Activated naive CD4-positive, alpha-beta T cell treated with anti-CD3 and anti-CD28 coated beads for 36 hours (primary cell): ENCODE measurements at places on chromosomes 2 and 18. TPM values are rescaled to one million over a fixed set of nuclear protein-coding genes. Genes with fewer than 3 reads are reported as not detected.

SPP2 gene
- not detected for total RNA-seq

KCTD1 gene
- 1.9 TPM for total RNA-seq

OSBPL1A gene
- 2.4 TPM for total RNA-seq

GRCh38 chr2:96144481-96145035 is 682 bp downstream of the DUSP2 start:
- DNase-seq, result peak; percentile 49

GRCh38 chr2:118670838-118671237 is 176.6 kb downstream of the EN1 start:
- no peak for DNase-seq

GRCh38 chr2:145569108-145569507 is 1049.2 kb upstream of the ZEB2 start:
- DNase-seq, result no peak

DNA sequence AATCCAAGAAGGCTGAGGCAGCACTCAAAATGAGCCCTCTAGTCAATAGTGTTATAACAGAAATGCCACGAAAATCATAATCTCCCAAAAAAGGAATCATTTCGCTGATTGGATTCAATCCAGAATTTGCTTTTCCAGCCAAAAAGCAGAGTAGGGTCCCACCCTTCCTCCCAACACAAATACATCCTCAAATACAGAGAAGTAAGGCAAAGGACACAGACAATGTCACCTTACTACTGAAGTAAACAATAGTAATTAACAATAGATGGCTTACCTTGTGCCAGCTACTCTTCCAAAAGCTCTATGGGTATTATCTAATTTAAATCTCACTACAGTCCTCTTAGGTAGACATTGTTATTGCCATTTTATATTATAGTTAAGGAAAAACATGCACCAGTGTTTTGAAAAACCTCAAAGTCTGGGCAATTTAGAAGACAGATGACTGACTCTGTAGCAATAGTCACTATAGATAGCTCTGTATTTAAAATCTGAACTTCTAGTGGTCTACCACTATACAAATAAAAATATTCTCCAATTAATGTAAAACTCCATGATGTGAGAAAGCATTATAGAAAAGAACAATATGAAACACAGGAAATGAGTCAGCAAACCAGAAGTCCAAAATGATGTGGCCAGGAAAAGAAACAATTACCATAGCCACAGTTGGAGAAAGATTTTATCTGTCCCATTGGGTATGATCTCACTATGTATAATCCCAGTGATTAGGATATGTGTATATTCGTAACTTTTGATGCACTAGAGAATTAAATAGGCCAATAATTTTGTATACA is 305.0 kb upstream of the ERBB4 start:
- no peak for DNase-seq
